ENCODE measurements at places on chromosomes 3 and 15.

- no peak for DNase-seq
These were observed 13.9 kb downstream of the HDGFL3 start for GRCh38 chr15:83193721-83194120.

GRCh38 chr3:12759693-12760565 lies 870 bp upstream of the TMEM40 start:
- DNase-seq = no peak

DNA sequence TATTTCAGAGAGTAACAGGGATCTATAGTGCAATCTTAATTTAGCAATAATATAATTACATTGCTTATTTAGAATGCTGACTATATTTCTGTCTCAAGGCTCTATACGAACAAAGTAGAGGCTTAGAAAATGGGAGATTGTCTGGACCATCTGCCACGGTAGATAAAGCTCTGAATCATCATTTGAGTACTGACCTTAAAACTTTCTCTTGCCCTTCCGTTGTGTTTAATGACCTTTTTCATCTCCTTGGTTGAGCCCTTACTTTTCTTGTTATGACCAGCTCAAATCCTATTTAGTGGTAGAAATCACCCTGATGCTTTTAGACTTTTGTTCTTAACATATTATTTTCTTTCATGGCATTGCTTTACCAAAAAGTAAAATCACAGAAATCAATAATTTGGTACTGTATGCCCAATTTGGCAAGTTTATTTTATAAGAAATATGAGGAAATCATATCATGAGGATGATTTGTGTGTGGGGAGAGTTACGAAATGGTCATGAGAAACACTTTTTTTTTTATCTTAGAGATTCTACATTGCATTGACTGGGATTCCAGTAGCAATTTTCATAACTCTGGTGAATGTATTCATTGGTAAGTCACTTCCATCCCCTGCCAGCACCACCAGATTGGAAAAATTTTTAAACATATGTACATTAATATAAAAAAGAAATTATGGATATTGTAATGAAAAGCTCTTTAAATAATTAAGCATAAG lies 11.0 kb downstream of the NDUFB5 start:
- no peak for DNase-seq

DNA sequence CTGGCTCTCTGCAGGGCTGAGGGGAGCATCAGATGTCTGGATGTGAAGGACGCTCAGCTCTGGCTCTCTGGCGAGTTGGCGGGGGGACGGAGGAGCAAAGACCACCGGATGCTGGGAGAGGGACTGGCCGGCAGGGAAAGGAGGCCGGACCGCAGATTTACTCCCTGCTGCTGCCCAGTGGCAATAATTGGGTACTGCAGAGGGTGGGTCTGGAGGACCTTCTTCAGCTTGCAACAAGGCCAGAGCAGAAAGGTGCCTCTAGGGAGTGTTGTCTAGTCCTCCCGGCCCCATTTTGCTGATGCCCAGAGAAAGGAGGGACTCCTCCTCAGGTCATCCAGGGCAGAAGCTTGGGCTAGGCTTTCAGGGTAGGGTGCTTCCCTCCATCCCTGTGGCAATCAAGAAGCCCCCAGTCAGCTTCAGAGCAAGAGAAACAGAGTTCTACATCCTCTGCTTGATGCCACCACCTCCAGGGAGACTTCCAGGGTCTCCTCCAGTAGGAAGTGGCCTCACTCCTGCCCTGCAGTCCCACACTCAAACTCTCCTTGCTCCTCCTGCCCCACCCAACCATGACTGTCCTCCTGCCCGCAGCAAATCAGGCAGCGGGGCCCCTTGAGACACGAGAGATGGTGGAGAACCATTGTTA lies 20.3 kb upstream of the CSPG4 start:
- DNase-seq = no peak

DNA sequence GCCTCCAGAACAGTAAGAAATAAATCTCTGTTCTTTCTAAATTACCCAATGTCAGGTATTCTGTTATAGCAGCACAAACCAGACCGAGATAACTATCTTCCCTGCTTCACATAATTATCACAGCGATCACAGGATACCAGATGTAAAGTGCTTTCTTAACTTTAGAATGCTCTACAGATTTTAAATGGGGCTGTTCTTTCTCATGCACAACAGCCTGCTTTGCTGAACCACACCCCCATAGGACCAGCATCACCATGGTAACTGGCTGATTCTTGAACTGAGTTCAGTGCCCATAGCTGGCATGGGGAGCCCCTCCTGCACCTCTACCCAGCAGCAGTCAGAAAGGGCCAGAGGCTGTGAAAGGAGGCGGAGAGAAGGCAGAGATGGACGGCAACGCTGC lies 7.8 kb downstream of the CD80 start:
- DNase-seq = no peak

- no peak for DNase-seq
These were observed 15.2 kb downstream of the MCM2 start for GRCh38 chr3:127613406-127613805.

GRCh38 chr3:121995161-121996137 lies 26.6 kb downstream of the ILDR1 start:
- no peak for DNase-seq

DNA sequence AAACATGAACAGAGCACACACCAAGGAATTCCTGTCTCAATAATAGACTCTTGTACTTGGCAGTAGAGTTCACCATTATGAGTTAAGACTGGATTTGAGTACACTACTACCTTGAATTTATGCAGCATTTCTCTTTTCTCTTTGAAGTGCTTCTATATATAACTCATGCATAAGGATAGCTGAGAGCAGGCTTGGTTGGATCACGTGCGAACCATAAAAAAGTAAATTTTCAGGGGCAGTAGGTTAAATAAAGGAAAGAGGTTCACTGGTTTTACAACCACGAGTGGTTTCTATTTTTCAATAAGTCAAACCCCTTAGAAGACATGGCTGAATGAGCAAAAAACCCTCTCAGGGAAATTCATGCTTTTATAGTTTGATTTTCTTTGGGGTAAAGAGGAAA lies 28.6 kb upstream of the PDZRN3 start:
- no peak for DNase-seq

DNA sequence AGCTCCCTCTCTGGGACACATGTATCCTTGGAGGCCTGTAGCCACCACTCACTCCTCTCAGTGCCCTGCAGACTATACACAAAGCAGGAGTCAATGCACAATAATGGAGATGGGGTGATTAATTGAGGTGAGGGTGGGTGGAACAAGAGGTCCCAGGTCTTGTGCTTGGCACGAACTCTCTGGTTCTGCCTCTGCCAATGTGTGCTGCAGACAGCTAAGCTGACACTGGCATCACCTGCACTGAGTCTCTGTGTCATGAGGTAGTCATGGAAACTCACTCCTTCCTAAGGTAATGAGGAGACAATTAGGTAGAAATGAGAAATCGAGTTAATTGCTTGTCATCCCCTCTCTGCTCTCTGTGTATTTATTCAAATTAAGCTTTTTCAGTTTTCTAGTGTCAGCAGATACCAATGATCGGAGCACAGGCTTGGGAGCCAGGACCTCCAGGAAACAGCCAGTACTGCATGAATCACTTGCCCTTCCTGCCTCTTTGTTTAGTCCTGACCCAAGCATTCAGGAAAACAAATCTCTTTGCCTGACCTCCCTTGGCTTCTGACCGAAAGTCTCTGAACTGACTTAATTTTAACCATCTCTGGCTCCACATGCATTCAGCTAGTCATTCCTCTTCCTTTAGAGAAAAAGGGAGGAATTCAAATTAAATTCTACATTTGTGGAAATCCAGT lies 56.7 kb downstream of the DRD3 start:
- DNase-seq = no peak

- no peak for DNase-seq
These were observed 906.0 kb upstream of the ALCAM start for GRCh38 chr3:104460477-104461406.

- DNase-seq = no peak
These were observed 3.6 kb downstream of the KAT2B start for GRCh38 chr3:20043825-20044224.

DNA sequence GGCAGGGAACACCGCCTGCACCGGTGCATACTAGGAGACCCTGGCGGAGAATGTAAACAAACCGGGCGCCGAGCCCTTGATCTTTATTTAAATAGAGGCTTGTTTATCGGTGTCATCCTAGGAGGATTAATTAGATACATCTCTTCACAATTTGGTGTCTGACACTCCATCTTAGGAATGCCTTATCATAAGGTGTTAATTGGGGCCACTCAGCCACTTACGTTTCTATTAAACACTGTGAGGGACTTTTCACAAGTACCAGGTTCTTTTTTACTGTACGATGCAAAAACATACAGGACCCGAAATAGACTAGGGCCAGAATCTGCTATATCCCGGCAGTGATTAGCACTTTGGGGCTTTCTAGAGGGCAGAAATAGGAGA lies 8.0 kb downstream of the EOMES start:
- no peak for DNase-seq

- DNase-seq = no peak
These were observed 36.9 kb upstream of the UBE2E2 start for GRCh38 chr3:23166276-23166675.

DNA sequence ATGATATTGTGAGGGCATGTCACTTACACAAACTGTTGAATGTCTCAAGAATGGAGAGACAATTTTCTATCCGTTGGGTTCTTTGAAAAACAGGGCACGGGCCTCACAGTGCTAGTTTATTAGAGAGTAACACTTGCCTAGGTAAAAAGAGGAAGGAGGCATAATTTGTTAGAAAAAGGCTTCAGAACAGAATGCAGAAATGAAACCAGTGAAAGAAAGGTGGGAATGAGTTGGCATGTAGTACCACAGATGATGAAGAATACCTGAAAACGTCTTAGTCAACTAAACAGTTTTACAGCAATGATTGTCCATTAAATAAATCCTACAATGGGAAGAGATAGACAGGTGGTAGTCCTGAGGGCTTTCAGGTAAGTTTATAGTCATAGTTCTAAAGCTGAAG lies 1399.7 kb upstream of the CADM2 start:
- no peak for DNase-seq

DNA sequence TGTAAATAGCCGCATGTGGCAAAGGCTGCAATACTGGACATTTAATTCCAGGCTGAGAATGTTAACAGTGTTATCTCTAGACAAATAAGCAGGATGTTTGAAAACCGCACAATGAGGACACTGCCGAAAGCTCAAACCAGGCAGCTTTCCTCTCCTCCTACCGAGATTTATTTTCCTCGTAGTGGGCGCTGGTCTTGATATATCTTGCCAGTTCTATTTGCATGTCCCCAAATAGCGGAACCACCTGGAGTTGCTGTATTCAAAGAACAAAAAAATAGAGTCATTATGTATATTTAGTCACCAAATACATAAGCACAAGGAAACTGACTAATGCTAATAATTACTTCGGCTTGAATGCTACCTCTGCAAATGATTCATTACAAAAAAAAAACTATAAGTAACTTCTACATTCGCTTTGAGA lies 46.5 kb downstream of the CYFIP1 start:
- DNase-seq = no peak

- DNase-seq = no peak
These were observed 220.5 kb upstream of the LRRN1 start for GRCh38 chr3:3578718-3579117.

DNA sequence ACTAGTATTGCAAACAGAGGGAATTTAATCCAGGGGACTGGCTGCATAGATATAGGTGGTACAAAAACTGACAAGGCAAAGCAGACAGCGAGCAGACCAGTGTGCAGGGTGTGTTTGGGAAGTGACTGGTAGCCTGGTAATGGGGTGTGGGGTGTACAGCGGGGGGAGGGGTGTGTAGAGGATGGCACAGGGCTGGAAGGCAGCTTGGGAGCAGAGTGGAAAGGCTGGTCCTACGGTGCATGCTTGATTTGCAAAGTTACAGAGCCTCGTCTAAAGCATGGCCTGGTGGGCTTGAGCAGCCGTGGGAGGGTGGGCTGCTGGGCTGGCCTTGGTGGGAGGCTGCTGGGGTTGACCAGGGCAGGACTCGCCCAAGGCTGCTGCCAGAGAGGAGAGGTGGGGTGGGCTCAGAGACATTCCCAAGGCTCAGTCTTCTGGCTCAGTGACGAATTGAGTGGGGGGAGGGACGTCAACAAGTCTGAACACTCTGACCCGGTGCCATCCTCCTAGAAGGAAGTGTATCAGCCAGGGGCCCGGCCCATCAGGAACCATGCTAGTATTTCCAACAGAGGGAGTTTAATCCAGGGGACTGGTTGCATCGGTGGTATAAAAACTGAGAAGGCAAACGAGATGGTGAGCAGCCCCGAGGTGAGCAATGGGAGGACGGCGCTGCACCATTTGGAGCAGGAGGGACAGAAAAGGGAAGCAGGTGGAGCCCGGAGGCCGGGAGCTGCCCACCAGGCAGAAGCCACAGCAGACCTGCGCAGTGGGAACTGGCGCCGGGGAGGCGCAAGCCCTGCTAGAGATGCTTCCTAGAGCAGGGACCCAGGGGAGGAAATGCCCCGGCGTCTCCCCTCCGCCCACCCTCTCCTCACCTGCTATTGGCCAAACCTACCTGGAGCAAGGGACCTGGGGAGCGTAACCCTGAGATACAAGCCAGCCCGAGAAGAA lies 29.2 kb downstream of the CPN2 start:
- DNase-seq = no peak

- no peak for DNase-seq
These were observed 156.5 kb downstream of the PDCD6IP start for GRCh38 chr3:33954956-33955355.

GRCh38 chr15:93001881-93002280 lies 87.1 kb downstream of the RGMA start:
- no peak for DNase-seq

DNA sequence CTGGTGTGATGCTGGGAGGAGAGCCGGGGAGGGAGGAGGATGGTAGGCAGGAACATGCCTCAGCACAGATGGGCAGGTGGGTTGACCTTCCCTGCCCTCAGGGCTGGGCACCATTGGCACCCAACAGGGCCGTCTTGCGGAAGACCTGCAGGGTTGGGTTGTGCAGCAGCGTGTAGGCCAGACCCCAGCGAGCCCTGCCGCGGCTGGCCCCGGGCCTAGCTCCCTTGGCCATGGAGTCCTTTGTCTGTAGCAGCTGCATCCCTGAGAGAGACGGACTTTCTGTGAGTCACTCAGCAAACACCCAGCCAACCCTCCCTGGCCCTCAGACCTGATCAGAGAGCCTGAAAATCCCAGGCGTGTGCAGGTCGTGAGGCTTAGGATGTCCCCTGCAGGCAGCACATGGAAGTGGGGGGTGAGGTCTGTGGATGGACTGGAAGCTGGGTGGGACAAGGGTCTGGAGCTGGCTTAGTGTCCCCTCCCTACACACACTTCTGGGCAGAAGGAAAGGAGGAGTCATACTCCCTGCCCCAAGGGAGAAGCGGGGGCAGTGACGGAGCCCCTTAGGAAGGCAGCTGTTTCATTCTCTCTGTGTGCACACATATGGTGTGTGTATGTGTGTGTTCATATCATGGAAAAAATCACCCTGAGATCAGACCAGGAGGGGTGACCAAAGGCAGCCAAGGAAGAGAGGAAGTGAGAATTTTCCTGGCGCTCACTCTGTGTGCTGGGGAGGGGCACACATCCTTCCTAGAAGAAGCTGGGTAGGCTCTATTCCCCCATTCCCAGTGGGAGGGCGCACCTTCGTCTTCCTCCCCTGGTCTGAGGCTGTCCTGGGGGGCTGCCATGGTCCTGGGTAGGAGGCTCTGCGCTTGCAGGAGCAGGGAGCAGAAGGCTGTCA lies 6.7 kb downstream of the ISLR start:
- no peak for DNase-seq

GRCh38 chr3:111761309-111761795 lies 97.7 kb upstream of the PHLDB2 start:
- no peak for DNase-seq
